ENCODE measurements at places on chromosomes 6 and 20.

DNA sequence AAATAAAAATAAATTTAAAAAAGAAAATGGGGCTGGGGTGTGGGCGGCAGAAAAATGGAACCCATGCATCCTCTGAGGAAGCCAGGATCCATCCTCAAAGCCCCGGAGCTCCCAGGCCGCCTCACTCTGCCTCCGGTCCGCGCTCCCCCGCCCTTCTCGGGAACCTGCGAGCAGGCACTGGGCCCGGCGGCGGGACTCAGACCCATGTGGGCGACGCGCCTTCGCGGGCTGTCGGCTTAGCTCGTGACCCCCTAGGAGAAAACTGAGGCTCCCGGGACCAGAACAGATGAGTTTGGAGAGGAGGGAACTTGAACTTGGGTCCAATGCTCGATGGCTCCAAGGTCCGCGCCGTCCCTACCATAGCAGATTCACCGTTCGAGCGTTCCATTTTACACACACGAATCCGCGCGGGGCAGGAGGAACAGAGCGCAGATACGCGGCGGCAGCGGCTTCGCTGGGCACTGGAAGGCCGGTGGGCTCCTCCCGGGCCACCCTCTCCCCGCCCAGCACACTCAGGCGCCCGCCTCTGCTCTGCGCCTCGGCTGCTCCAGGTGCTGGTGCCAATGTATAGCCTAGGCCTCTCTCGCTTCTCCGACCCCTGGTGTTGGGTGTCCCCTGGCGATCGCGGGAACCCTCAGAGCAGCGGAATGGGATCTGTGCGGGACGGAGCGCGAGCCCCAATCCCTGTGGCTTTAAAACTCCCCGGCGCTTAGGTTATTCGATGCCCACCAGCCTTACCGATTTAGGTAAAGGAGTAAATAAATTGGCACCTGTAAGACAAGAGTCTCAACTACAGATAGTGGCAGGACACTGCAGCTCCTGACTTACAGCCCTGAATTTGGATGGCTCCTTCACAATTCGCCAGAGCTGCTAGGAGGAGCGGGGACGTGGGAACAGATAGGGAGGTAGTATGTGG, 39.2 kb downstream of the DPPA5 start:
- no peak for DNase-seq

DNA sequence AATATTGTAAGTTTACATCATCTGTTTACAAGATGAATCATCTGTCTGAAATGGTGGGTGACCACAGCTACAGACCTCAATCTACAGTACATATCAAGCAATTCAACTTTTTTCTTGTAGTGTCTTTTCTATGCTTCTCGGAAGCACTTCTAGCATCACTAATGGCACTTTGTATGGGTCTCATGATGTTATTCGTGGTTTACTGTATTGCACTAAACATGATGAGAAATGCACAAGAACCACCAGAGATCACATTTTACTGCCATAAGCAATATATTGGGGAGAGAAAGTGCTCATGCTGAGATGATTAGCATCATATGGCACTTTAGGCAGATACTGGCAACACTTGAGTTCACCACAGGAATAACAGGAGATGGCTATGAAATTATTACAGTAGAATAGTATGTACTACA, 15.4 kb upstream of the BTBD3 start:
- DNase-seq, result no peak

- no peak for DNase-seq
Measured at GRCh38 chr6:129486327-129486726, 223.7 kb downstream of the ARHGAP18 start.

DNA sequence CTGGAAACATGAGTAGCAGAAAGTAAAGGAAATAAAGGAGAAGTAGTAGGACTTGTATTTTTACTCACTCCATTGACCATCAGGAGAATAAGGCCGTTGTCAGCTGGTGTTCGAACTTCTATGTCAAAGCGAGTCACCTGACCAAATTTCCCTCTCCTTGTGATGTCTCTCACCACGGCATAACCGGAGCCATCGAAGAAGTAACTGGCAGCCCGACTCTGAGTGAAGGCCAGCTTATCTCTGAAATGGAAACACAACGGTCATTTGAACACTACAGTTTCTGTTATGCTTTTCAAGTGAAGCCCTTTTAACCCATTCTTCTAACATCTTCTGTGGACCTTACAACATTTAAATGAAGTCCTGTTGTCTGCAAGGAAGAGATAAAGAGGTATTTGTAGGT, 51.7 kb downstream of the FAM229B start:
- no peak for DNase-seq

DNA sequence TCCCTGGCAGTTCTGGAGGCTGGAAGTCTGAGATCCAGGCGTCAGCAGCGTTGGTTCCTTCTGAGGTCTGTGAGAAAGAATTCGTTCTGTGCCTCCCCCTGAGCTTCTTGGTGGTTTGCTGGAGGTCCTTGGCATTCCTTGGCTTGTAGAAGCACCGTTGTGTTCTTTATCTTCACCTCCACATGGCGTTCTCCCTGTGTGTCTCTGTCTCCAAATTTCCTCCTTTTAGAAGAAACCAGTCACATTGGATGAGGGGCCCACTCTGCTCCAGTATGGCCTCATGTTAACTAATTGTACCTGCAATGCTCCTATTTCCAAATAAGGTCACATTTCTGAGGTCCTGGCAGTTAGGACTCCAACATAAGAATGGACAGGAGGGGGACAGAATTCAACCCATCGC, 73.0 kb upstream of the BACH2 start:
- DNase-seq, result no peak

- no peak for DNase-seq
Measured at GRCh38 chr6:155454008-155454407, 1.6 kb downstream of the NOX3 start.

GRCh38 chr6:10098756-10099528, 315.9 kb downstream of the TFAP2A start:
- no peak for DNase-seq

DNA sequence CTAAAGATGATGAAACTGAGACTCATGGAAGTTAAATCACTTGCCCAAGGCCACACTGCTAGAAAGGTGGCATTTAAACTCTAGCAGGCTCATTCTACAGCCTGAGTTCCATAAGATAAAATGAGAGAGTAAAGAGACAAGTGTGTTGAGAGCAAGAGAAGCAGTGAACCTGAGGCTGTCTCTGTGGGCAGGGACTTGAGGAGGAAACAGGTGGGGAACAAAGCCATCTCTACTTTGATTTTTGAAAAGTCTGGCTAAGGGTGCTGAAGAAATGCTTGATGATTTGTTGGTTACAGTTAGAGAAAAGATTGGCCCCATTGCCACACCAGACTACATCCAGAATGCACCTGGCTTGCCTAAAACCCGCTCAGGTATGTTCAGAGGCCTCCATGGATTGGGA, 29.0 kb downstream of the GSS start:
- DNase-seq, result no peak

GRCh38 chr20:47054945-47055344, 160.3 kb downstream of the EYA2 start:
- no peak for DNase-seq

DNA sequence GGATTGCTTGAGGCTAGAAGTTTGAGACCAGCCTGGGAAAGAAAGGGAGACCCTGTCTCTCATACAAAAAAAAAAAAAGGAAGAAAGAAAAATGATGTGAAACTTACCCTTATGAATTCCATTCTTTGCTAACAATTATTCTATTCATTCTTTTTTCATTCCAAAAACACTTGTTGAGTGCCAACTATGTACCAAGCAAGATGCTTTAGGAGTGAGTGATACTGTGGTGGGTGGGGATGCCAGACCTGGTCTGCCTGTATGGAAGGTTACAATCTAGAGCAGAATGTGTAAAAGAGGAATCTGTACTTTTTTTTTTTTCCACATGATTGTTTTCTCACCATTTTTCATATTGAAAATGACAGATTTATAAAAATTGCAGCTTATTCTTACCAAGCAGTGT, 73.8 kb upstream of the TULP1 start:
- no peak for DNase-seq

- DNase-seq, result no peak
Measured at GRCh38 chr20:23396950-23397627, 24.2 kb downstream of the NAPB start.

- no peak for DNase-seq
Measured at GRCh38 chr6:56022678-56023077, 147.3 kb upstream of the BMP5 start.

DNA sequence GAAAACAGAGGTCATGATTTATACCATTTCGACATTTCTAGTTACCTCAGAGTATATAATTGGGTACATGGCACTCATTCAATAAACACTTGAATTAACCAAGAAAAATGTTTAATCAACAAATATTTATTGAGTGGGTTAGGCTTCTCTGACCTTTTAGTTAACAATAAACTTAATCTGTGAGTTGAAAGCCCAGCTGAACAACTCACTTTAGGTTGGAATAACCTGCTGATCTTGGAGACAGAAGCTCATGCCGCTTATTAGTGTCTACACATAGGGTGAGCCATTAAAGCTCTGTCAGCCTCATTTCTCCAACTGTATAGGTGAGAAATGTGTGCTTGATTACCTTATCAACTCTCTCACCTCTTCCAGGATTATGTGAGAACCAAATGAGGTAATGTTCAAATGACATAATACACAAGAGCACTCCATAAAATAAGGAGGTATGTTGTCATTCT, 98.2 kb upstream of the DTNBP1 start:
- DNase-seq, result no peak

- no peak for DNase-seq
Measured at GRCh38 chr20:50967586-50967985, 9.0 kb downstream of the MOCS3 start.

DNA sequence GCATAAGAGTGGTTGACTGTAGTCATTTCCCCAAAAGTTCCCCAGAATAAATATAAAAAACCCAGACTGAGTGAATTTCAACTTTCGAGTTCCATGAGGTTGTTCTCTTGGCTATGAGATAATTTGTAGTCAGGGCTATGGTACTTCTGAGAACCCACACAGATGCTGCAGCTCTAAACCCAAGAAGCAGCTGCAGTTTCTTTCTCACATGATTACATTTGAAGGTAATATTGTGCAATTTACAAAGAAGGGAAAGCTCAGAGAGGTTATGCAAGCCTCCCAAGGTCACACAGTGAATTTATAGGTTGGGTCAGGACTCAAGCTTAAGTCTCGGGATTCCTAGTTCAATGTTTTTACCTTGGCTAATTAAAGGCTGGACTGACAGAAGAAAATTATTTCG, 29.7 kb upstream of the CD93 start:
- DNase-seq, result no peak

- DNase-seq, result no peak
Measured at GRCh38 chr6:3337521-3338350, 79.0 kb downstream of the PSMG4 start.

DNA sequence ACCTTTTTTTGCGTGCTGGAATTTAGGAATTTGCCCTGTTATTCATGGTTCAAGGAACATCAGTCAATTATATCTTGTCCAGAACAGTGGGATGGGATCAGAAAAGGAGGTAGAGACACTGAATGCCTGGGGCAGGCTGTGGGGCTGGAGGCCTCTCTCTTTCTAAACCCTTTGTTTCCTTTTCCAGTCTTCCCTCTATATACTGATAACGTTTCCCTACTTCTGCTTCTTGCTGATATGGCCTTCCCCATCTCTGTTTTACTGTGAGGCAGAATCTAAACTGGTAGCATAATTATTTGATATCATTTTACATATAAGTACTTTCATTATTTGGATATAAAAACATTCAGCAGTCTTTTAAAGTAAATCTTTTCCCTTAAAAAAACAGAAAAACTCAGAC, 67.5 kb downstream of the DNAH8 start:
- DNase-seq, result no peak

- no peak for DNase-seq
Measured at GRCh38 chr20:20887593-20888265, 175.3 kb upstream of the RALGAPA2 start.

DNA sequence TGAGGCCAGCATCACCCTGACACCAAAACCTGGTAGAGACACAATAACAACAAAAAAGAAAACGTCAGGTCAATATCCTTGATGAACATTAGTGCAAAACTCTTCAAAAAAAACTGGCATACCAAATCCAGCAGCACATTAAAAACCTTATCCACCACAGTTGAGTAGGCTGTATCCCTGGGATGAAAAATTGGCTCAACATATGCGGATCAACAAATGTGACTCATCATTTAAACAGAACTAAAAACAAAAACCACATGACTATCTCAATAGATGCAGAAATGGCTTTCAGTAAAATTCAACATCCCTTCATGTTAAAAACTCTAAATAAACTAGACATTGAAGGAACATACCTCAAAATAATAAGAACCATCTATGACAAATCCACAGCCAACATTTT, 59.6 kb upstream of the PHIP start:
- DNase-seq, result no peak

DNA sequence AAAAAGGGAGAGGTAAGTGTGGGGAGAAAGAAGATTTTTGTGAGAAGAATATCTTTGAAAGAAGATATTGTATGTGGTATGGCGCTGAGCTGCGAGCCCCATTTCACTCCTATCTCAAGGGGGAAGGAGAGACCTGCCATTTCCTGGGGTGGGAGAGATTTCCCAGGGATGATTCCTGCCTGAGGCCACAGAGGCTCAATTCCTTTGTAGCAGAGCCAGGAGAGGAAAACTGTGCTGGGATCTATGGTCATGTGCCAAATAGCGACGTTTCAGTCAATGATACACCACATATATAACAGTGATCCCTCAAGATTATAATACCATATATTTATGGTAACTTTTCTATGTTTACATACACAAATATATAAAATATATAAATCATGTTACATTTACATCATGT, 28.9 kb downstream of the TCF21 start:
- no peak for DNase-seq

DNA sequence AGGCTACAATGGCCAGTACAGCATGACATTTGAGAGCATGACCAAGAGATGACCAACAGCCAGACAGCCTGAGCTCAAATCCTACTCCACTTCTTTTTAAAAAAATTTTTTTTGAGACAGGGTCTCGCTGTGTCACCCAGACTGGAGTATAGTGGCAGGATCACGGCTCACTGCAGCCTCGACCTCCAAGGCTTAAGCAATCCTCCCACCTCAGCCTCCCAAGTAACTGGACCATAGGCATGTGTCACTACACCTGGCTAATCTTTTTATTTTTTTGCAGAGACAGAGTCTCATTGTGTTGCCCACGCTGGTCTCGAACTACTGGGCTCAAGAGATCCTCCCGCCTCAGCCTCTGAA, 42.9 kb downstream of the NOL4L start:
- no peak for DNase-seq

- DNase-seq, result no peak
Measured at GRCh38 chr6:10621847-10622246, 72.6 kb downstream of the C6orf52 start.

DNA sequence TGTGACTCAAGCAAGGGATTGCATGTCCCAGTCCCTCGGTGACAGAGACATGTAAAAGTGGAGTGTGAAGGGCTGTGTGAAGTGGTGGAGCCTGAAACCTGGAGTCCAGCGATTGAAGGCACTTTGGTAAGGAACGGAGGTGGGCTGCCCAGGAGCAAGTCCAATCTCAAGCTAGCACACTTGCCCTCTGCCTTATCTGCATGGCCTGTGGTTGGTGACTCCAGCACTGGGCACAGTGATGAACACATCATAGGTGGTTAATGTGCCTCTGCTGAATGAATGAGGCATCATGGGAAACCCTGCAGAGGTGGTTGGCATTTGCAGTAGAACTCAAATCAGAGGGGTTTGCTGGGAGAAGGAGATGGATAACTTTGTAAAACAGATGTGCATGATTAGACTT, 14.9 kb upstream of the ULBP3 start:
- no peak for DNase-seq

- DNase-seq, result no peak
Measured at GRCh38 chr20:32761831-32762753, at the start of gene DNMT3B. TSS of gene DNMT3B (plus strand) at chr20:32762385. CDS start at chr20:32780324, 17,939 bp downstream.
